ENCODE measurements at places on chromosomes 7 and 10.

GRCh38 chr7:108024538-108024937 is 21.6 kb upstream of the LAMB1 start:
- no peak for DNase-seq

GRCh38 chr10:88499569-88500470 is 83.3 kb downstream of the RNLS start:
- DNase-seq = no peak

DNA sequence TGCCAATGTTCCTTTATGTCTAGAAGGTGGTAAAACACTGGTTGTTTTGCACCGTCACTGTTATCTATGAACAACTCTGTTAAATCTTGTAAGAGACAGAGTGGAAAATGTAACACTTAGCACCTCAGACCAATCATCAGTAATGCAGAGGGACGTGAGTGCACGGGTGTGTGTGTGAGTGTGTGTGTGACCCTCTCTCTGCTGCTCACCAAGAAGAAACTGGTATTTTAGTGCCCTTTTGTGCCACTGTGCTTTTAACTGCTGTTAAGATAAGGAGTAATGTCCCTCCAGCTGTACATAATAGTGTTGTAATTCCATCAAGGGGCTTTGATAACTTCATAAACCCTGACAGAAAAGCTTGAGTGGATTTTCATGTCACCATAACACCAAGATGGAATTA is 130.1 kb downstream of the CREB5 start:
- no peak for DNase-seq

DNA sequence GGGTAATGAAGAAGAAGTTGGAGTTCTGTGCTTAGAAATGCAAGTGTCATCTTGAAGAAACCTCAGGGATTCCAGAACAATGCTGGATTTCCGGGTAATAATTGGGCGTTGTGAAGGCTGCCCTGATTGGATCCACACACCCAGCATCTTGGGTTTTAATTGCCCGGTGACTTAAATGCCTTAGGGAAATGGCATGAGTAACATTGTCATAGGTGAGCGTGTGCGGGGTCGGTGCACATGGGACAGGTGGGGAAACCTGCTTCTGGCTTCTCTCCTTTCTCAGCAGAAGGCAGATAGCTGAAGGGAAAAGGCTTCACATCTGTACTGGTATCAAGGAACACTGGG is 15.2 kb upstream of the CAMK1D start:
- no peak for DNase-seq

- DNase-seq = no peak
Observed at GRCh38 chr7:150374472-150374871, 4.7 kb upstream of the ZNF775 start.

DNA sequence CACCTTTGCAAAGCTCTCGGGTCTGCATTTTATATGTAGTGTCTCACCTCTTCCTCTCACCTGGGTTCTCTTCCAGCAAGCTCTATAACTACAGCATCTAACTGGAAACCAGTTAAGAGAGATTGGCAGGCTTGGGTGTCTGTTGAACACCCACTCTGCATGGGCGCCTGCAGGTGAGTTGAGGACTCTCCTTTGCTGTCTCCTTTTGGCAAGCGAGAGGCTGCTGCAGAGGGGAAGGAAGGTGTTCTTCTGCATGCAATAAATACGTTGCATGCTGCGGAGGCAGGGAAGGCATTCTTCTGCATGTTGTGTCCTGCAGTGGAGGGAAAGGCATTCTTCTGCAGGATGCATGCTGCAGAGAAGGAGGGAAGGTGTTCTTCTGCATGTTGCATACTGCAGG is 81.4 kb upstream of the ADAM12 start:
- no peak for DNase-seq

- DNase-seq = no peak
Observed at GRCh38 chr7:48839108-48839507, 85.2 kb upstream of the CDC14C start.

DNA sequence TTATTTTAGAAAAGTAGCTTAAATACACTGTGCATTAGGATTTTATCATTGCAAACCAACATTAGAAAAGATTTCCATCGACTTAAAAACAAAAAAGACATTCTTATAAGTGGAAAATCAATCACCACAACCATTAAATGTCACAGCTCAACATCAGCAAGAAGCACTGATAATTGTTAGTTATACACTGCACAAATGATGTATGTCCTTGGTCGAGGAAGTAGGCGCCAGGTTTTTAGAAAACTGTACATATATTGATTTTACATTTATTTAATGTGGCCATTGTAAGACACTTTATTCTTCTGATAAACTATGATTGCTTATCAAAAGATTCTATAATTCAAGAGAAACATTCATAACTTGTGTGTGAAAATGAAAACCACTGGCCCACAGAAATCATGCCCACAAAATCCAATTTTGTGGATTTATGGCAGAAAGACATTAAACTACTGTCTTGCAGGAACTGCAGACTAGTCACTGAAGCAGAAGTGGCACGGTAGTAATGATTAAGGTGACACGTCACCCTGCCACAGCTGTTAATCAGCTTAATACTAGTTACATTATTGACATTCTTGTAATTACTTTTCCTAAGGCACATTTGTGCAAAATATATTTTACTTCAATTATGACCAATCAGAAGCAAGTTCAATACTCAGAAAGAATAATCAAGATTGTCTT is 79.4 kb downstream of the VPS41 start:
- no peak for DNase-seq

DNA sequence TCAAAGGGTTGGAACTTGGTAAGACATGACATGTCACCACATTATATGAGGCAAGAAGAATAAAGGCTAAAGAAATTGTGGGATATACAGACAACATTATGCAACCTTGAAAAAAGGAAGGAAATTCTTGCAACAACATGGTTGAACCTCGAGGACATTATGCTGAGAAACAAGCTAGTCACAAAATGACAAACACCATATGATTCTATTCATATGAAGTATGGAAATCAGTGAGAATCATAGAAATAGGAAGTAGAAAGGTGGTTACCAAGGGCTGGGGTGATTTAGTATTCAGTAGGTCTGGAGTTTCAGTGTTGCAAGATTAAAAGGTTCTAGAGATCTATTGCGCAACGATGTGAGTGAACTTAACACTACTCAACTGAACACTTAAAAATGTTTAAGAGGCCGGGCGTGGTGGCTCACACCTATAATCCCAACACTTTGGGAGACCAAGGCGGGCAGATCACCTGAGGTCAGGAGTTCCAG is 126.9 kb upstream of the TBX20 start:
- DNase-seq = no peak

GRCh38 chr7:75928568-75928914 is 13.6 kb downstream of the POR start:
- DNase-seq = no peak

- DNase-seq = no peak
Observed at GRCh38 chr7:130674456-130674855, 5.9 kb upstream of the COPG2 start.

- peak; percentile 79 for DNase-seq
Observed at GRCh38 chr10:28839600-28840007, 162.3 kb downstream of the BAMBI start.

GRCh38 chr7:136931169-136931867 is 62.9 kb downstream of the CHRM2 start:
- DNase-seq = no peak

DNA sequence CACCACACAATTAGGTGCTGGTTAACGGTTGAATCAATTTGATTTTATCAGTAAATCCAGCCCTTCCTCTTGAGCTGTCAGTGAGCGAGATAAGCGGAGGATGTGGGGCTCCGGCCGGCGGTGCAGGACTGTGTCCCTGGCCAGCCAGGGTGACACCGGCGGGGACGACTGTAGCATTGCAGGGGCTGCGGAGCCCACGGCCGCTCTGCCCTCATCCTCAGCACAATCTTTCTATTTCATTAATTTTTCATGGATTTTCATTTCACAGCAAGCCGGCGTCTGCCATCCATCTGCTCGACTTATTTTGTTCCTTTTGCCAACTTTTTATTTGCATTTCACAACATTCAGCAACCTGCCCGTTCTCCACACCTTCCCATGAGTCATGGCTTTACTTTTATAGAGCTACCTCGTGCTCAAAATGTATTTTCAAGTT is 4.7 kb downstream of the ADARB2 start:
- no peak for DNase-seq

DNA sequence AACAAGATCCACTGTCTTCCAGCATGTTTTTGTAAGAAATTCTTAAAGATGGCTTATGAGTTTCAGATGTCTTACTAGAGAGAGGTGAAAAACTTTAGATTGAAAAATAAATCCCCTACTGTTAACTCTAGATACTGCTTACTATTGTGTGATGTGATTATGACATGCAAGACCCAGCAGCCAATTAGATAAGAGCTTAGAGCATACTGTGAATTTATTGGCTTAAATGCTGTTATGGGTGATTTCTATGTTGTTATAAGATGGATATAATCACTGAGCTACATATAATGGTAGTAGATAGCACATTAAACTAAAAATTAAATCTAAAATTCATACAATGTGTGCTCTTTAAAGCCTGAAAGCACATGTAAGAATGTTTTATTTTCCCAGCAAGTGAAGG is at the start of gene RNF133:
RNF133 (minus strand) TSS at position 101 of the 400 bp plus-strand sequence. CDS start 199 bp downstream, outside the sequence.
- no peak for DNase-seq

DNA sequence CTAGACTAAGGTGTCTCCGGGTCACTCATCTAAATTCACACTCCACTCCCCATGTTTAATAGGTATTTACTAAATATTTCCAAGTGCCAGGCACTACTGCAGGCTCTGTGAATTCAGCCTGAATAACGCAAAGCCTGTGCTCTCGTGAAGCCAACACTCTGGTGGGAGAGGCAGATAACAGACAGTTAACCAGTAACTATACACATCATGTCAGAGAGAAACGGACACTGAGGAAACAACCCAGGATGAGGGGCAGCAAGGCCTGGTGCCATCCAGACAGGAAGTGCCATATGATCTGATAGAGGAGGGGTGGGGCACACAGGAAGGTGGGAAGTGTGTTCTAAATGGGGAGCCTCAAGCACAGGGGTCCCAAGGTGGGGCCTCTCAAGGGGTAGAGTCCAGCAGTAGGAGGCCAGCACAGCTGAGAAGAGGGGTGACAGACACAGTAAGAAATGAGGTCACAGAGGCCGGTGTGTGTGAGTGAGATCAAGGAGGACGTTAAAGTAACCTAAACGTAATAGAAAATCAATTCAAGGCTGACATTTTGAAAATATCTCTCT is 85.3 kb downstream of the LARP4B start:
- DNase-seq = no peak

All from mucosa of gallbladder (tissue), 1 donor.